Activated CD4-positive, alpha-beta T cell treated with anti-CD3 and anti-CD28 coated beads for 24 hours (primary cell): ENCODE measurements at places on chromosomes 11 and 22.
A peak's percentile ranks its signal among the peaks of the same experiment; 100 is the strongest.

- no peak for DNase-seq
Measured at GRCh38 chr22:20258584-20259326, 9.4 kb downstream of the RTN4R start.

DNA sequence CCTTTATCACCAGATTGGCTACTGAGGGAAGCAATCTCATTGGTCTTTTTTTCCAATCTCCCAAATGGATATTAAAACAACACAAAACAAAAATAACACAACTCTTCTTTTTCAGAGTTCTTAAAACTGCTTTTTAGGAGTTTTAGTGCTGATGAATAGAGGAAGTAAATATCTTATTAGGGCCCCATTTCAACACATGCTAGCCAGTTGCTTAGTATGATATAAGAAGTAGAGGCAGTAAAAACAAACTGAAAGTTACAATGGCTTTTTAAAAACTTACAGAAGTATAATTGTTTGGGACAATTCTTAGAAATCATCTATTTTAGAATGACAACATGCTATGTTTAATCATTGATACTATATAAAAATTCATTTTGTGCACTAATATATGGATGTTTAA lies 3.4 kb downstream of the C11orf71 start:
- DNase-seq, result no peak

GRCh38 chr11:9594267-9595046 lies 21.0 kb downstream of the WEE1 start:
- no peak for DNase-seq

- no peak for DNase-seq
Measured at GRCh38 chr11:68297494-68297811, 14.9 kb upstream of the LRP5 start.

GRCh38 chr22:43262990-43263644 lies 76.2 kb upstream of the TTLL12 start:
- peak; percentile 9 for DNase-seq

GRCh38 chr22:28810821-28811491 lies 10.6 kb upstream of the XBP1 start:
- no peak for DNase-seq

DNA sequence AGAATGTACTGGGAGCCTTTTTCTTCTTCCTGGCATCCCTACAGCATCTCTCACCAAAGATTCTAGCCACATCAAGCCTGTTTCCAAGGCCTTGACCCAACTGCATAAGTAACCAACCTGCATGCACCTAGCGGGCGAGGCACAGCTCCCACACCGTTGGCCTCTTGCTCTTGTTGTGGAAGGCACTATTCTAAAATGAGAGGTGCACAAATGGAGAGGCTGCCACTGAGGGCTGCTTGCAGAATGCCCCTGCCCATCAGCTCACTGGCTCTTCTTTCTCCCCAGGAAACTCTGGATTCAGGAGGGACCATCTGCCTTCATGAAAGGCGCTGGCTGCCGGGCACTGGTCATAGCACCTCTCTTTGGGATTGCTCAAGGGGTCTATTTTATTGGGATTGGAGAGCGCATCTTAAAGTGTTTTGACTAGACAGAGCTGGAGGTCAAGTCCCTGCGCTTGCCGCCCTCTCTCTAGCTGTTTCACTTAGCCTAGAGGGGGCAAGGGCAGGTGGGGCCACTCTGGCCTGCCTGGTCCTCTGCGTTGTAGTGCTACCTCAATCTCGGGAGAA lies 26.6 kb downstream of the SLC25A18 start:
- no peak for DNase-seq

DNA sequence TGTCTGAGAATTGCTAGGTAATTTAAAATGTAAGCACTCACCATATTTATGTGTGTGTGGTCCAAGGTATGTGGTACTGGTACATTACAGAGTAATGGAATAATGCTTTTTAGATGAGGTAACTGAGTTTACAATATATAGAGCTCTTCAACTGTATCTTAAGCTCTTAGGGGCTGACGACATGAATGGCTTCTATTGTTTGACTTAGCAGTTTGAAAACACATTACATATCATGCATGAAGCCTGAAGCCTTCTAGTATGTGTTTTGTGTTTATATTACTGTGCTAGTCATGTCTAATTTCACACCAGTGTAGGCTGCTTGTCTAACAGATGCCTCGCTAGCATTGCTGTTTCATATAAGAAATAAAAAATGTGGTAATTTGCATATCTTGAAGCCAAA lies 37.2 kb downstream of the GAS2 start:
- no peak for DNase-seq

- no peak for DNase-seq
Measured at GRCh38 chr22:32622004-32622743, 147.6 kb downstream of the FBXO7 start.

DNA sequence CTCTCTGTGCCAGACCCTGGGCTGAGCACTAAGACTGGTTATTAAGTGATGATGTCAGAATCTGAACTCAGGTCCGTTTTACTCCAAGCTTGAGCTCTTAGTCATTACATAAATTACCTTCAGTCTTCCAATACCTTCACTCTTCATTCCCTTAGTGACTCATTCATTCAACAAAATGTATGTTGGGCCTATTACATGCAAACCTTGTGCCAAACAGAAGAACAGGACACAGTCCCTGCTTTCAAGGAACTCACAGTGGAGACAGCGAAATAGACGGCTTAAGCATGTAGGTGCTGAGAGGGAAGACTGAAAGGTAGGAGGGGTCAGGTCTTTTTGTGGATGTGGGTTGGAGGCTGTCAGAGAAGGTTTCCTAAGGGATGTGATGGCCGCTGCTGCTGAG lies 3.3 kb downstream of the KCTD14 start:
- DNase-seq, result no peak

GRCh38 chr11:47980088-47980906 lies at the start of gene PTPRJ:
Gene PTPRJ, plus strand, starts transcription at chr11:47980559. Its CDS starts 354 bp downstream, at chr11:47980913.
- DNase-seq, result peak; percentile 27

- DNase-seq, result no peak
Measured at GRCh38 chr11:45440111-45440510, 154.0 kb upstream of the SYT13 start.

DNA sequence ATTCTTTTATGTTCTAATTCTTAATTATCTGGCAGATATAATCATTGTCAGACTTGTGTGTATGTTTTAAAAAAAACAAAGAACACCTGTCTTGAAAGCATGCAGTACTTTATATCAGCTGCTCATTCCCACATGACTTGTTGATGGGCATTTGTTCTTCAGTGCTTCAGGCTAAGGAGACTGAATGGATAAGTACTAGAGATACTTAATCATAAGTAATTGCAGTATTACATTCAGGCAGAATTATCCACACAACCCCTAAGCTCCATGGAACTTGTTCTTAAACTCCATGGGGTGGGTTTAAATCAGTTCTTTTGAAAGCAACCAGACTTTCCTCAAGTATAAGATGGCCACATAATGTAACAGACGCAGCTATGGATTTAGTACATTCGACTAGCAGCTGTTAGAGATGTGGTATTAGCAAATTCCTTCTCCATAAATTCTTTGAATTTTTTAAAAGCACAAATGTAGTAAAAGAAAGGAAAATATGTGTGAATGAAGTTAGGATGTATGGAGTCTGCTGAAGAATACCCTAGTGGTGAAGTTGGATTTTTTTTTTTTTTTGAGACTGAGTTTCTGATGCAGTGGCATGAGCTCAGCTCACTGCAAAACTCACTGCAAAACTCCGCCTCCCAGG lies 3.0 kb downstream of the JAM3 start:
- no peak for DNase-seq

GRCh38 chr22:48052621-48052890 lies 1290.1 kb downstream of the TBC1D22A start:
- no peak for DNase-seq

DNA sequence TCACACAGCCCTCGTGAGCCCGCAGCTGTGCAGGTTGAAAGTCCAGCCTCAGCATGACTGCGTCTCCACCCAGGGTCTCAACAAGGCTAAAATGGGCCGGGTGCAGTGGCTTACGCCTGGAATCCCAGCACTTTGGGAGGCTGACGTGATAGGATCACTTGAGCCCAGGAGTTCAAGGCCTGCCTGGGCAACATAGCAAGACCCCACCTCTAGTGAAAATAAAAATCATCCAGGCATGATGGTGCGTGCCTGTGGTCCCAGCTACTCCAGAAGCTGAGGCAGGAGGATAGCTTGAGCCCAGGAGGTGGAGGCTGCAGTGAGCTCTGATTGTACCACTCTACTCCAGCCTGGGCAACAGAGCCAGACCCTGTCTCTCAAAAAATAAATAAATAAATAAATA lies 100.8 kb upstream of the PRR5 start:
- no peak for DNase-seq

- no peak for DNase-seq
Measured at GRCh38 chr22:45554040-45554406, 51.3 kb downstream of the FBLN1 start.

DNA sequence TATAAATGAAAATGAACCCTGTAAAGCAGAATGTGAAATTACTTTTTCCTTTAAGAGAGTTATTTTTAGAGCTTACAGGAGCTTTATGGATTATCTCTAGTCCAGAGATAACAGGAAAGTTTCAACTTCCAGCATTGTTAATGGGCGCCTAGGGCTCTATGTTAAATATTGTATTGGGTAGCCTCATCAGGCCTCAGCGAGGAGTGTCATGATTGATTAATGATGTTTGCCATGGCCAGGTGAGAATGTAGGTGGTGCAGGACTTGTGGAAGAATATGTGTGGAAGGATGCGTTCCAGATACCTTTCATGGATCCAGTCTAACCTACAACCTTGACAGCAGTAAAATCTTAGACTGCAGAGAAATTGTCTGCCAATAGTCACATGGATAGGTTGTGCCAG lies 50.6 kb downstream of the ME3 start:
- no peak for DNase-seq

GRCh38 chr11:74069146-74070046 lies 60.5 kb upstream of the UCP3 start:
- no peak for DNase-seq

DNA sequence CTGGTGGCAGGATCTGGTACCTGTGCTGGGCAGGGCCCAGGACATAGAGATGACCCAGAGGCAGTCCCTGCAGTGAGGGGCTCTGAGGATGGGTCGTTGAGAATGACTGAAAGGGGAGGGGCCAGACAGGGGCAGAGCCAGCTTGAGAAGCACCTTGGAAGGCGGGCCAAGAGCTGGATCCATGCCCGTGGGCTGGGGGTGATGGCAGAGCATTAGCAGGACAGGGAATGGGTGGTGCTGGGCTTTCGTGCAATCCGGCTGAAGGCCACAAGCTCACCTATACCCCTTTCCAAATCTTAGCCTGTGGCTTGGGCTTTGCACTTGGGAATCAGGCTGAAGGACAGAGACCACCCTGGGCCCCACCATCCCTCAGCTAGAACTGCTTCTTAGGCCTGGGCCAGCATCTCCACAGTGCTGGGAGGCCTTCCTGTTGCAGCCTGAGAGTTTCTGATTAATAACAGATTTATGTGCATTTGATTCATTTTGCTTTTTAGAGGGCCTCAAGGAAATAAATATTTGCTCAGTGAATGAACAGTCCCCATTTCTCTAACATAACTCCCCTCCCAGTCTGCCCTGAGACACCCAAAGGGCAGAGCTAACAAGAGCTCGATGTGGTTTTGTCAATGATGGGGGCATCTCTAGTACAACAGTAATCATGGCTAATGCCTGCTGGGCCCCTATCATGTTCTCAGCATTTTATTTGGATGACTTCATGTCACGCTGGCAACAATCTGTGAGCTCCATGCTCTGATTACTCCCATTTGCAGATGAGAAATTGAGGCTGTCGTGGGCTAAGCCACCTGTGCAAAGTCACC lies 39.3 kb downstream of the RIBC2 start:
- DNase-seq, result no peak

DNA sequence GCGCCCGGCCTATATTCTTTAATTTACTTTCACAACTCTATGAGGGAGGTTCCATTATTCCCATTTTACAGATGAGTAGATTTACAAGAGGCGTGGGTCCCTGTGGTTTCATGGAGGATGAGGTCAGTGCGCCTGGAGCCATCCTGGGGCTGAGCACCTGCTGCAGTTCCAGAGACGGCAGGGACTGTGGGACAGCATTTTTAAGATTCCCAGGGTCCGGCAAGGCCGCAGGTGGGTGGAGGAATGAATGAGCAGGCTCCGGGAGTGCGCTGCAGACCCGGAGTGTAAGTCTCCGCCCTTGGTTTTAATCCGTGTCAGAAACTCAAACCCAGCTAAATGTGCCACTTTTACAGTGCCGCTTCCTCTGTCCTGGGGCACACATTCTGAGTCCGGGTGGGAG lies 4.1 kb upstream of the CHRM1 start:
- no peak for DNase-seq

DNA sequence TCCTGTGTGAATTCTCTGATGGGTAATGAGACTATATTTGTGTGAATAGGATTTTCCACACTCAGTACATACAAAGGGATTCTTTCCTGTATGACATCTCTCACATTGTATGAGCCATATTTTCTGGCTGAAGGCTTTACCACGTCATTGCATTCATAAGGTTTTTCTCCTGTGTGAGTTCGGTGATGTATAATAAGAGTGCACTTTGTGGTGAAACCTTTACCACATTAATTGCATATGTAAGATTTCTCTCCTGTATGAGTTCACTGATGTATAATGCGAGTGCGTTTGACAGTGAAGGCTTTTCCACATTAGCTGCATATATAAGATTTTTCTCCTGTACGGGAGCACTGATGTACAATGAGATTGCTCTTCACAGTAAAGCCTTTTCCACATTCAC lies 455.4 kb upstream of the CNTN5 start:
- DNase-seq, result no peak

- DNase-seq, result peak; percentile 73
Measured at GRCh38 chr22:37804881-37805809, 2.6 kb upstream of the GCAT start.

GRCh38 chr11:103659206-103659618 lies 377.2 kb upstream of the DDI1 start:
- DNase-seq, result no peak

DNA sequence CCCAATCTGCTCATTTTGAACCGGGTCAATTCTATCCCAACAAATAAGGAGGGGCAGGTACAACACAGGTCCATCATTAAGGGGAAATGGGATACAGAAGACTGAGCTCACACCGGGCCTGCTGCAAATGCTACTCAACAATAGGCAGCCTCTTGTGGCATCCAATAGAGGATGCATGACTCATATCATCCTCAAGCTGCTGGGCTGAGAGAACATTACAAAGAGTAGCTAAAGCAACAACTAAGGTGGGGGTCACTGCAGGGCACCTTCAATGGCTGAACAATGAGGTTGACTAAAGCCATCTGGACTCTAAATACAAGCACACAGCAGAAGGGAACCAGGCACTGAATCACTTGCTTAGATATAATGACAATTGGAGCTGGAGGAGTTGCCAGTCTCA lies 130.1 kb upstream of the SYN3 start:
- no peak for DNase-seq
